ENCODE measurements at places on chromosomes 13 and 19.

DNA sequence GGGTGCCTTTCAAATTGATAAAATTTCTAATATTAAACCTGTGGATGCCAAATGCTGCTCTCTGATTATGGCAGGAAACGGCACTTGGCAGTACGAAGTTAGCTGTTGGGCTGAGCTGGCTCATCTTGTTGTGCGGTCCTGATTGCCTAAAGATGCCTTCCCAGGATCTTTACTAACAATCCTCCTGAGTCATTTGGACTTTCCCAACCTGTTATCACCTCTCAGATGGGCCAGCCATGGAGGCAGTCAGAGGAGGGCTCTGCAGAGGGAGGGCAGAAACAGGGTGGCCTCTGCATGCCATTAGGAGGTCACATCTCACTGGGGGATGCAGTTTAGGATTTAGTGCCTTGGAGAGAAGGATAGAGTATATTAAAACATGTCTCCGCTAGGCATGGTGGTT is 27.3 kb downstream of the ALOX5AP start:
- no peak for DNase-seq

- DNase-seq: no peak
Observed at GRCh38 chr13:78875792-78876580, 217.0 kb upstream of the OBI1 start.

DNA sequence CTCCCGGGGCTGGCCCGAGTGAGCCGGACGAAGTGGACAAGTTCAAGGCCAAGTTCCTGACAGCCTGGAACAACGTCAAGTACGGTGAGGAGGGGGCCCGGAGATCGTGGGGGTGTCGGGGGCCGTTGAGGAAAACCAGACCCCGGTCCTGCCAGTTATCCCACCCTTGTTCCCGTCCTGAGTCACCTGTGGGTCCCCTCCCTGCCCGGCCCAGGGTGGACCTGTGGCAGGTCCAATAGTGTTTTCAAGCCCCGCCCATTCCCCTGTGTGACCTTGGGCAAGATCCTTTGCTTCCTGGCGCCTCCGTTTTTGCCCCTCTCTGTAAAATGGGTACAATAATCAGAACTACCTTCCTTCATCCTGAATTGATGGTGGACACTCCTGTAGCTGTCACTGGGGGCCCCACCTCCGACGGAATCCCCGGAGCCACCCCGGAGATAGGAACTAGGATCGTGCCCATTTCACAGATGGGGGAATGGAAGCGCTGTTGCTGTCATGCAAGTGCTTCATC is 593 bp downstream of the ATG4D start:
- DNase-seq: no peak

DNA sequence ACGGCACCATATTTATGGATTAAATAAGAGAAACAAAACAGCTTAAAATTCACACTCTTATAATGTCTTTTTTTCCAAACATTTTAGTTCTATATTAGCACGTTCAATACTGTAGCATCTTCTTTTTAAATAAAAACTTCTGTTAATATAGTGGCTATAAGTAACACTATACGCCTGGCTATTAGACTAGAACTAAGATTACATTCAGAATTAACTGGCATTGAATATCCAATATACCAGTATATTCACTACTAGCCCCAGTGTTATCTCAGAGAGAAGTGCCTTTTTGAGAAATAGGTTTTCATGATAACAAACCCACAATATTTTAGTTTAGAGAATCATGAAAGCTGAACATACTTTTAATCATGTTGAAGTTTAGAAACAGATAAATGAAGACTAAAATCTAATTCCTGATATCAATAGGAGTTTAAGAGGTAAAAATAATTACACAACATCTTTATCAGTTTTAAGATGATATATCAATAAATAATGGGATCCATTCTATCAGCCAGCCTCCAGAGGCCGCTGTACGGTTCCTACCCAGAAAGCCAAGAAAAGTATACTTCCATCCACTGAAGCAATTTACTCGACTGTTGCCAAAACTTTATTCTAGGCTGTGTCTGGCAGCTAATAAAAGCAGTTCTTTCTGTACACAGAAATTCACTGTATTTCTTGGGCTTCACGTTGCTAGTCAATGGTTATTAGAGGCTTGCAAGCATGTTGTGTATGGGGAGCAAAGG is 1113.4 kb upstream of the MIR17HG start:
- no peak for DNase-seq

GRCh38 chr19:11860721-11861120 is 12.2 kb downstream of the ZNF439 start:
- DNase-seq: no peak

DNA sequence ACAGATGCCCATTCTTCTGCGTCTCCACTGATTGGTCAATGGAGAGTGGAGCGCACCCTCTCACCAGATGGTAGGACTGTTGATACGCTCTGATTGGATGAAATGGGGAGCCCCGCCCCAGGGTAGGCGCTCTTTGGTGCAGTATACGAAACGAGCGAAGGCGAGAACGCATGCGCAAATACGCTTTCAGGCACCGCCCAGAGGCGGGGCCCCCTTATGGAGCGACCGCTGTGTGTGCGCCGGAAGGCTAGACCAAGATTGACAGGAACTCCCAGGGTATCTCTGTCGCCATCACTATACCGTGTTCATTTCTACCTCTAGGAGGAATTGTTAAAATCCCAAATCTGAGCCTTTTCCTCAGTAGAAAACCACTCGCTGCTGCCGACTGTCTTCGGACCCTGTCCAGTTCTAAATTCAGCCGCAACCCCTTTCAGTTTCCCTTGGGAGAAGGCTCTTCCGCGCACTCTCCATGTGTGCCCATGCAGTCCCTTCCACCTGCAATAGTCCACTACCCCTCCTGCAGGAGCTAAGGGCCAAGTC is 720 bp upstream of the HNRNPL start:
- DNase-seq: no peak

DNA sequence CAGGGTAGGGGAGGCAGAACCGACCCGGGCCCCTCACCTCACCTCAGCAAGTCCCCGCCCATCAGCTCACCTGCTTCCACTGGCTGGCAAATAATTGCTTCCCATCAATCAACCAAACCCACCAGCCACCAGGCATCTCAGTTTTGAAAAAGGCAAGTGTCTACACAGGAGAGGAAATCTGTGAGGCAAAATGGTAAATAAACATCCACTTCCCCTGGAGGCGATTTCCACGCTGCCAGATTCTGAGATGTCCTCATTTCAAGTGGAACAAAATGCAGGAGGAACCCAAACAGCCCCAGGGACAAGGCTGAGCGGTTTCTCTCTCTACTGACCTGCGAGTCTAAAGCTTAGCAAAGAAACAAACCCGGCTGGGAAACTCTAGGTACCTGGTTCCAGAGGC is 117.5 kb downstream of the CRYL1 start:
- no peak for DNase-seq

DNA sequence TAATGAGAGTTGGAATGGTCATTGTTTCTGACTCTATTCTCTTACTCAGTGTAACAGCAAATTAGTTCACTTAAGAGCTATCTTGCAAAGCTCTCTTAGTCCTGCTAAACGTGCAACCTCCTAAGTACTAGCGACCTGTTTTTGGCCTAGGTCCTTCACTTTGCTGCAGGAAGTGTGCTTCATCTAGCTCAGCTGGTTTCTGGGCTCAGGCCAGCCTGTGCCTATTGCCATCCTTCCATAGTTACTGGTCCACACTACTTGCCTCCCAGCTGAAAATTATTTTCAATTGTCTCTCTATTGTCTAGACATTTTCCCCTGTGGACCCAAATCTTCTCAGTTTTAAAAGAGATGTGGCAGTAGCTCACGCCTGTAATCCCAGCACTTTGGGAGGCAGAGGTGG is 561.3 kb downstream of the FGF9 start:
- DNase-seq: no peak

DNA sequence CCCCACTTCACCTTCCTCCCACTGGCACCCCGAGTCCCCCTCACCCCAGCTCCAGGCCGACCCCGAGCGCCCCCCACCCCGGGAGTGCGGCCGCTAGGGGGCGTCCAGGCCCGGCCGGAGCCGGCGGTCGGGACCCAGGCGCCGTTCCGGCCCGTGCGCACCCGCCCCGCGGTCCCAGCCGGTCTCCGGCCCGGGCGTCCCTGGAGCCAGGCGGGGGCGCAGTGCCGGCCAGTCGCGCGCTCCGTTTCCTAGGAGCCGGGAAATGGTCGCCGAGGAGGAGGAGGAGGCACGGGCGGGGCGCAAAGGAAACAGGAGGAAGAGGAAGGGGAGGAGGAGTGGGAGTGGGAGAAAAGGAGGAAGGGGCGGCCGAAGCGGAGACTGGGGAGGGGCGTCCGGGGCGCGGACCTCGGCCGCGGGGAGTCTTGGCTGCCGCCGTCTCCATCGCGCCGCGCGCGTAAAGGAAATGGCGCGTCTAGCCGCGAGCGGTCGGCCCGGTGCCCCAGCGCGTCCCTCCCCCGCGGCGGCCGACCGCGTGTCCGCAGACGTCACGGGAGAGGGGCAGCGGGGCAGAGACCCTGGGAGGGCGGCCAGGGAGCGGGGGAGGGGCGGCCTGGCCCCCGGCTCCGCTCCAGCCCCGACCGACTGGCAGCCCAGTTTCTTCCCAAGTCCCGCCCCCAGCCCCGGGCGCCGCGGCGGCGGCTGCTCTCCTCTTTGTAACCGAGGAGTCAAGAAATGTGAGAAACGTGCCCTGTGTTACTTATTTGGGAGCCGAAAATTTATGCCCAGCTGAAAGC is 1.1 kb upstream of the KCTD15 start:
- DNase-seq: peak; percentile 83

GRCh38 chr13:29782798-29783197 is 67.6 kb downstream of the UBL3 start:
- no peak for DNase-seq

DNA sequence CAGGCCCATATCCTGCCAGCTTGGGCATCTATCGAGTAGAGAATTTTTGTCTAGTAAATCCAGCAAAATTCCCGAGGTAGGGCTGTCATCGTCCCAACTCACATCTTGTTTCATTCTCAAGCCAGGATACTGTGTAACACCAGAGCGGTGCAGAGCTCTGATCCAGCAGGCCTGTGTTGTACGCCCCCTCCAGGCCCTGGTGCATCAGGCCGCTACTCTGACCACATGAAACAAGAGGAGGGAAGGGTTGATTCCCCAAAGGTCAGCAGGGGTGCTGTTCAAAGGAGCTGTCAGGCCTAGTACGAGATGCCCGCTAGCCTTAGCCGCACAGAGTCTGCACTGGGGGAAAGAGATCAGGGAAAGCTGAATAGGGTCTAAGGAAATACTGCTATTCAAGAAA is 276.0 kb downstream of the SLC7A1 start:
- DNase-seq: no peak

- DNase-seq: no peak
Observed at GRCh38 chr13:59144700-59145099, 1019.0 kb downstream of the DIAPH3 start.

GRCh38 chr19:48506138-48506733 is 5.4 kb downstream of the LMTK3 start:
- DNase-seq: peak; percentile 35

GRCh38 chr13:33256148-33256840 is 29.3 kb downstream of the STARD13 start:
- no peak for DNase-seq

- no peak for DNase-seq
Observed at GRCh38 chr13:76043874-76044273, 407.7 kb downstream of the LMO7 start.

- DNase-seq: peak; percentile 95
Observed at GRCh38 chr13:46172531-46172991, 9.4 kb downstream of the LCP1 start.

DNA sequence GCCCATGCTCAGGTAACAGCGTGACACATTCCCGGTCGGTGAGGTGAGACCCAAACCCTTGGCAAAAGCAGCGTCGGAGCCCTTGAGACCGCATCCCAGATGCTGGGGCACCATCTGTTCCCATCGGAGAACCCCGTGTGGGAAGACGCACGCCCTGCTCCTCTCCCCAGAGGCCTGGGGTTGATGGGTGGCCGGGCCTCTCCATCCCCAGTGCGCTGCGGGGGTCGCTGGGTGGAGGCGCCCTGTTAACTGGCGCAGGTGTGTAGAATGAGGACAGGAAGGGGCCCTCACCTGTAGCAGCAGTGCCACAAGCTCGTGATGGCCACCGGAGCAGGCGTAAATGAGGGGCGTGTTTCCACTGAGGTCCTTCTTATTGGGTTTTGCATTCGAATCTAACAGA is 24.6 kb downstream of the PDCD5 start:
- no peak for DNase-seq

- peak; percentile 14 for DNase-seq
Observed at GRCh38 chr13:91312324-91312723, 35.2 kb upstream of the MIR17HG start.

DNA sequence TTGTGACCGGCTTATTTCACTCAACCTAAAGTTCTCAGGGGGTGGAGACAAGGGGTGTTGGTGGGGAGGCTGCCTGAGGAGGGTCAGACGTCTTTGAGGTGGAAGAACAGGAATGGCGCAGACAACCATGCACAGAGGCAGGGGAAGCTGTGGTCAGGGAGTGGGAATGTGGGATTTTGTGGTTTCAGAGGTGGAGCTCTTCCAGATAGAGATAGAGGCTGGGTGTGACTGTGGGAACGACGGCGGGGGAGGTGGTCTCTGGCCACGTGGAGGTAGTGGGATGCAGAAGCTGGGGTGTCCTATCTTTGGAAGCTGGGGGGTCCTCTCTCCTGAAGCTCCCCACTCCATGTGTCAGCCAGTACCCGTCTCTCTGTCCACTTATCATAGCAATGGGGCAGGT is 7.8 kb upstream of the KLK14 start:
- no peak for DNase-seq

- DNase-seq: no peak
Observed at GRCh38 chr19:39949026-39949747, 14.8 kb upstream of the FCGBP start.

DNA sequence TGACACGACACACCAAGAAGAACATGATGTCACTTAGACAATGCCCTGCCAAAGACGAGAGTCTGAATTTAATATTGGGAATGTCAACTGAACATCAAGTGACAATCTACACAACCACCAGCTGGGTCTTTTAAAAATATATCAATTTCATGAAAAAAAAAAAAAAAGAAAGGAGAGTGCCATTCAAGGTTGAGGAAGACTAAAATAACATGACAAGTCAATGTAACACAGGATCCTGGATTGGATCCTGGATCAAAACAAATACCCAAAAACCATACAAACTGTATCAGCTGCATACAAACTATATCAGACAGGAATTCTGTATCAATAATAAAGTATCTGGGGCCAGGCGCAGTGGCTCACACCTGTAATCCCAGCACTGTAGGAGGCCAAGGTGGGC is 4.7 kb downstream of the ZNF329 start:
- no peak for DNase-seq

GRCh38 chr13:19150226-19150625 is 31.4 kb downstream of the TUBA3C start:
- DNase-seq: no peak

- no peak for DNase-seq
Observed at GRCh38 chr13:112331675-112332074, 44.5 kb upstream of the SPACA7 start.

GRCh38 chr13:98300956-98301641 is 124.0 kb upstream of the RNF113B start:
- no peak for DNase-seq

GRCh38 chr13:113404723-113405471 is 41.0 kb upstream of the GRTP1 start:
- no peak for DNase-seq

GRCh38 chr13:45412274-45413049 is 5.7 kb downstream of the SLC25A30 start:
- peak; percentile 33 for DNase-seq

- DNase-seq: no peak
Observed at GRCh38 chr13:94753327-94753726, 41.0 kb upstream of the SOX21 start.

- DNase-seq: peak; percentile 96
Observed at GRCh38 chr19:32580901-32581704, at the start of gene PDCD5. Gene PDCD5 (plus strand): TSS chr19:32581190. CDS start chr19:32581262, 72 bp downstream.

- DNase-seq: no peak
Observed at GRCh38 chr19:4584670-4585460, 25.4 kb upstream of the SEMA6B start.

- DNase-seq: no peak
Observed at GRCh38 chr13:48159826-48160225, 64.9 kb upstream of the MED4 start.

All from suppressor macrophage (primary cell).